ENCODE measurements at places on chromosomes 3 and 15.

- no peak overlapping the region for H3K27ac ChIP-seq
- no peaks in the 10 kb centered on the region for H3K36me3 ChIP-seq
- DNase-seq: peak; percentile 38
- H3K27me3 ChIP-seq: no peaks in the 10 kb centered on the region
Observed at GRCh38 chr3:111539351-111540331, 2.4 kb upstream of the CD96 start.

GRCh38 chr3:152356870-152357276, 88.1 kb downstream of the MBNL1 start:
- H3K4me1 ChIP-seq: peaks cover 14% of the 10 kb centered on the region
- DNase-seq: peak; percentile 61
- peaks cover 14% of the 10 kb centered on the region for H3K36me3 ChIP-seq

DNA sequence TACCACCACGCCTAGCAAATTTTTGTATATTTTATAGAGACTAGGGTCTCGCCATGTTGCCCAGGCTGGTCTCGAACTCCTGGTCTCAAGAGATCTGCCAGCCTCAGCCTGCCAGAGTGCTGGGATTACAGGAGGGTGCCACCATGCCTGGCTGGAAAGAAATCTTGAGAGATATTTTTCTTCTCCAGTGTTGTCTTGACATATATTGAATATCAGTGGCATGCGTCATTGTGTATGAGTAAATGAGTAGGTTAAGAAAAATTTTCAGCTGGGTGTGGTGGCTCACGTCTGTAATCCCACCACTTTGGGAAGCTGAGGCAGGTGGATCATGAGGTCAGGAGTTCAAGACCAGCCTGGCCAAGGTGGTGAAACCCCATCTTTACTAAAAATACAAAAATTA, 3.5 kb upstream of the PIF1 start:
- no peak overlapping the region for H3K27ac ChIP-seq
- peaks cover 5% of the 10 kb centered on the region for H3K4me1 ChIP-seq
- DNase-seq: no peak
- no peak overlapping the region for H3K4me3 ChIP-seq

- H3K27me3 ChIP-seq: no peaks in the 10 kb centered on the region
- no peaks in the 10 kb centered on the region for H3K4me1 ChIP-seq
- no peaks in the 10 kb centered on the region for H3K36me3 ChIP-seq
- DNase-seq: no peak
Observed at GRCh38 chr3:25481386-25481785, 53.3 kb downstream of the RARB start.

- no peaks in the 10 kb centered on the region for H3K4me1 ChIP-seq
- H3K36me3 ChIP-seq: no peaks in the 10 kb centered on the region
- H3K4me3 ChIP-seq: no peak overlapping the region
- H3K27me3 ChIP-seq: no peaks in the 10 kb centered on the region
- DNase-seq: no peak
- no peak overlapping the region for H3K27ac ChIP-seq
Observed at GRCh38 chr3:79418855-79419621, 348.8 kb downstream of the ROBO1 start.

- no peak overlapping the region for H3K27ac ChIP-seq
- DNase-seq: no peak
- H3K4me1 ChIP-seq: no peaks in the 10 kb centered on the region
- no peak overlapping the region for H3K4me3 ChIP-seq
- H3K36me3 ChIP-seq: no peaks in the 10 kb centered on the region
Observed at GRCh38 chr3:127959041-127959440, 44.0 kb downstream of the KBTBD12 start.

DNA sequence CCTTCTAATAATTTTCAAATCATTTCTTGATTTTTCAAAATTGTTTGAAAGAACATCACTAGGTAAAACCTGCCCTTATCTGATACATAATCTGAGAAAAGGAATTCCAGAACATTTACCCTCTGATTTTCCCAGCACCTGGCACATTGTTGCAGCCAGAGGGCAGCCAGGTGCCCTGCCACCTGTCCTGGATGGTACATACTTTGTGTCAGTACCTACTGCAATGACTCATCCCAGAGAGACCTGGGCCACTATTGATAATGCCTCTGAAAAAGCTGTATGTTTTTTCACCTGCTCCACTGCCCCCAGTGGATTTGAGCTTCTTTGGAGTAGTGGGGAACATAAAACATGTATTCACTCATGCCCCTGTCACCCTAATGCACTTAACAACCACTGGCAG, 648.9 kb upstream of the GBE1 start:
- no peak overlapping the region for H3K4me3 ChIP-seq
- no peak overlapping the region for H3K27ac ChIP-seq
- H3K27me3 ChIP-seq: no peaks in the 10 kb centered on the region
- H3K4me1 ChIP-seq: no peaks in the 10 kb centered on the region

DNA sequence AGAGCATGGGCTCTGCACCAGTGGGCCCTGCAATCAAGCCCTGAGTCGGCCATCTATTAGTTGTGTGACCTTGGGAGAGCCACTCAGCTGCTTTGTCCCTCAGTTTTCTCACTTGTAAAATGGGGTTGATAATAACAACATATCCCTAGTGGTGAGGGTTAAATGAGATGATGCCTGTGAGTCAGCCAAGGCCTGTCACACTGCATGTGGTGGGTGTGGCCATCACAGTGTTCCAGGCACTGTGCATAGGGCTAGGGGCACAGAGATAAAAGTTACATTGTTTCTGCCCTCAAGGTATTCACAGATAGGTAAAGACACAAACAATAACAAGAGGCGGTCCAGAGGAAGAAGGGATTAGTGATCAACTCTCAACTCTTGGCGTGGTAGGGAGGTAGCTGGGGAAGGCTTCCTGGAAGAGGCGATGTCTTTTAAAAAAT, 19.5 kb downstream of the SMAD6 start:
- H3K27me3 ChIP-seq: no peaks in the 10 kb centered on the region
- H3K27ac ChIP-seq: no peak overlapping the region
- H3K4me1 ChIP-seq: no peaks in the 10 kb centered on the region
- H3K36me3 ChIP-seq: no peaks in the 10 kb centered on the region
- H3K4me3 ChIP-seq: no peak overlapping the region

GRCh38 chr15:83815506-83815905, 161.6 kb downstream of the ADAMTSL3 start:
- no peak overlapping the region for H3K4me3 ChIP-seq
- H3K27me3 ChIP-seq: no peaks in the 10 kb centered on the region
- no peaks in the 10 kb centered on the region for H3K36me3 ChIP-seq
- H3K27ac ChIP-seq: no peak overlapping the region

GRCh38 chr15:43748376-43748775, 2.1 kb downstream of the PDIA3 start:
- H3K36me3 ChIP-seq: no peaks in the 10 kb centered on the region
- no peak overlapping the region for H3K27ac ChIP-seq
- H3K4me3 ChIP-seq: peak overlapping the region; percentile 73
- H3K27me3 ChIP-seq: no peaks in the 10 kb centered on the region
- DNase-seq: no peak

DNA sequence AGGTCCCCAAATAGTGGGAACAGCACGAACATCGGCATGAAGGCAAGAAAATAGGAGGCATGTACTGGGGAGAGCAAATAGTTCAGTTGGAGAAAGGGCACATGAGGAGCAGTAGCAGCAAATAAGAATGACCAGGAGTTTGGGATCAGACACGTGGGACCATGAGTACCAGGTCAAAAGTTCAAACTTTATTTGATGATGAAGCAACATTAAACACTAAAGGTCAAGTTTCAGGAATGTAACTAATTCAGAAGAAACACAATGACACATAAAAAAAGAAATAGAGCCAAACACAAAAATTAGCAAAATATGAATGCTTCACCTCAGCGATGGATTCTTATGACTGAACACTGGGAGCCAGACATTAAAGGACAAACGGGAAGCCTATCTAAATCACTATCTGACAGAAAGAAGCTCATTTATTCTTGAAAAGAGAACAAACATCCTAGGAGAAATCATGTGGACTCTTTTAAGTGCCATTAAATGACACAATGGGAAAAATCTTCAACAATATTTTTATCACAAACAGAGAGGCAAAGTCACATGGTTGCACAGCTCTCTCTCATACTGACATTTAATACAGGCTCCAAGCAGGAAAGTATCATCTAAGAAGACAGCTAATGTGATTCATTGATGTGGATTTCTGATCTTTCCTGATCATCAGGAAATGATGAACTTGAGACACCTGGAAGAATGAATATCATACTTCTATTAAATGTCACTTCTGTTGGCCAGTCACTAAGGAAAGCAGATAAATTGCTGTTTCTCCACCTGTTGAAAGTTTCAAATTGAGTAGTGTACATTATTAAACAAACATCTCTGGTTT, 216.9 kb upstream of the THBS1 start:
- no peak overlapping the region for H3K27ac ChIP-seq
- H3K27me3 ChIP-seq: no peaks in the 10 kb centered on the region
- H3K4me1 ChIP-seq: no peaks in the 10 kb centered on the region
- DNase-seq: no peak

DNA sequence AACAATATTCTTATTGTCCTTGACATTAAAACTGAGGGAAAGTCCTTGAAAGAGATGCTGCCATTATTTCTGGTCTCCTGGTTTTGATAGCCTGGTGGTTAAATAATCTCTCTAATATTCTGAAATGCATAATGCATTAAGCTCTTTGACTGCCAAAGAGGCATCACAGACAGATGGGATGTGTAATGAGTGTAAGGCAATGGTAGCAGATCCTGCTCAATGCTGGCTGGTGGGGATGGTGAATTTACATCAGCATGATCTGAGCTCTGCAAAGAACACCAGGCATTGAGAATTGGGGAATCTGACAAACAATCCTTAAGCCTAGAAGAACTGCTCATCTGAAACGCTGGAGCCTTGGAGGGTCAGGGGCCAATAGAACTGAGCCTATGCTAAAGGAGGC, 528.6 kb upstream of the LMCD1 start:
- H3K27ac ChIP-seq: no peak overlapping the region
- no peak overlapping the region for H3K4me3 ChIP-seq
